ENCODE measurements at places on chromosomes 5 and 9.

GRCh38 chr5:180825768-180826525 is 23.3 kb upstream of the MGAT1 start:
- no peak for DNase-seq

DNA sequence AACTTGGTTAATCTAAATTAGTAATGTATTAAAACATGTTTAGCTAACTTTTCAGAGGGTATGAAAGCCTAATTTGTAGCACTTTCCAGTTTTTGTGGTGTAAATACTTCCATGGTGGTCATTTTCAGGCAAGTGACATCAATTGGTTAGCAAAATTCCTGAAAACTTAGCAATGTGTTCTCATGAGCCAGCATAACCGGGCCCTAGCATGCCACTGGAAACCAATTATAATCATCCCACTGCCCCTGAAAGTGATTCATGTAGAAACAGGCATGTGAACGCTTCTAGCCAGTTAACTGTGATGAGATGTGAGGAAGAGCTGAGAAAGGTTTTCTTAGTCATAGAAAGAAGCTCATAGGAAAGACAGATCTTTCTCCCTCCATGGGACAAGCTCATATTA is 417.2 kb downstream of the TLR4 start:
- DNase-seq: no peak

GRCh38 chr9:123269281-123269680 is 895 bp upstream of the STRBP start:
- DNase-seq: no peak

DNA sequence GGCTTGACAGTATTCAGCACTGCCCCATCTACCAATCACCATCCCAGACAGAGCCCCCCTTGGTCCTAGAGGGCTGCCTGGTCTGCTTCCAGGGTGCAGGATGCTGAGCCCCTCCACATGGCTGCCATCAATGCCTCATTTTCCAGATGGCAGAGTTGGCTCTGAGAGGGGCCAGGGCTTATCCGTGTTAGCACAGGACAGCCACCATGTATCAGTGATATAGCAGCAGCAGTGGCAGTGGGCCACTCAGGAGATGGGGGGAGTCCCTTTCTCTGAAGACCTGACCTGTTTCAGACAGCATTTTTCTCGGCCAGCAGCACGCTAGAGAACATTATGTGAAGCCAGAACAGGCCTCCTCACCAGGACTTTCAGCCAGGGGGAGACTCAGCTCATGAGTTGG is 1.6 kb upstream of the SMIM32 start:
- DNase-seq: no peak

DNA sequence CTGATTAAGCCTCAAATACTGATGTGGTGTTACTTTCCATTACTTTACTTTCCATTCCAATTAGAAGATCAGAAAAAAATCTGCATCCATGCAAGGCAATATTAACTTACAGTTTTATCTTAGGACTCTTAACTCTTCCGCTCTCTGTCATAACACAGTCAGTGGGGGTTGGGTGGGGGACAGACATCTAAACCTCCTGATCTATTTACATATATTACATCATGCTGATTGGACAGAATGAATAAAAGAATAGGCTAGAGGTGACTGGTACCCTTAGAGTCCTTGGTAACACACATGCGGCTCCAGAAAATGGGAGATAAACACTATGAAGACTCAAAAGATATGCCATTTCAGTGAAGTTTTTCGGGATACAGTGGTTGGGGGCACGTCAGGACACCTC is 27.6 kb downstream of the RAPGEF6 start:
- no peak for DNase-seq

- no peak for DNase-seq
Measured at GRCh38 chr9:38737246-38737645, 17.3 kb upstream of the FAM240B start.

DNA sequence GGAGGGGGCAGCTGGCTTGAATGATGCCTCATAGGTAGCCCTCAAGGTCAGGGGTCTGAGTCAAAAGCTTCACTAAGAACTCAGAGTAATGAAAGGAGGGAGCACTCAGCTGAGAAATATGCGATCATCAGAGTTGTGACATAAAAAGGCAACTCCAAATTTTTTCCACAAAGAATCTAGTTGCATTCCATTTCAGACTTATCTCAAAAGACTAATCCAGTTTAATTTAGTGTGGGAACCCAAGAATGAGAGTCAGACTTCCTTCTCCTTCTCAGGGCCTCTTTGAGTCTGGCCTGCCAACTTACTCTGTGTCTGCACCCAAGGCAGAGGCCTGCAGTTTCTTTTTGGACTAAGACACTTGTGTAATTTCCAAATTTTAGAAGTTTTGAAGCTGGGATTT is 34.7 kb downstream of the GABRP start:
- no peak for DNase-seq

GRCh38 chr5:132387640-132388117 is 18.2 kb downstream of the SLC22A5 start:
- DNase-seq: no peak

DNA sequence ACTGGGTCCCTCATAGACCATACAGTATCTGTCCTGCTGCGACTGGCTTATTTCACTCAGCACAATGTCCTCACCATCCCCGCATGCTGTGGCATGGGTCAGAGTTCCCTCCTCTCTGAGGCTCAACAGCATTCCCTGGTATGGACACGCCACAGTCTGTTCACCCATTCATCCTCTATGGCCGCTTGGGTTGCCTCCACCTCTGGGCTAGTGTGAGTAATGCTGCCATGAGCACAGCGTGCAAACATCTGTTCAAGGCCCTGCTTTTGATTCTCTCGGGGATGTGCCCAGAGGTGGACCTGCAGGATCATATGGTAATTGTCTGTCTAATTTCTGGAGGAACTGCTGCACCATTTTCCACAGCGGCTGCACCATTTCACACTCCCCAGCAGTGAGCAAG is 5.5 kb upstream of the FBP2 start:
- DNase-seq: no peak

DNA sequence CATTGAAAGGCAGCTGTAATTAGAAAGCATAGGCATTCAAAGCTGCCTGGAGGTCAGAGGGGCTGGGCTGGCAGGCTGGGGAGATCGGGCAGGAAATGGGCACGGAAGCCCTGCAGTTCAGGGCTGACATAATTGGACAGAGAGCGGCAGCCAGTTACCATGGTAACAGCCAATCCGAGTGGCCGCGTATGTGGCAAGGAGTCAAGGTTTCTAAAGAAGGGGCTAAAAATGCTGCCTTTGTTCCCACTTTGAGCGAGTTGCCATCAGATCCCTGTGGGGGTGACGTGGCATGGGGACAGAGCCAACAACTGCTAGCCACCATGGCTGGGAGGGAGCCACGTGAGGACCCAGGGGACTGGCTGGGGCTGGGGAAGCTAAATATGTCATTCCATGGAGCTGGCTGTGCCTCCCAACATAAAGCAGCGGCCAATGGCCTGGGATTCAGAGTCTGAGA is 44.7 kb upstream of the NDFIP1 start:
- peak; percentile 80 for DNase-seq

DNA sequence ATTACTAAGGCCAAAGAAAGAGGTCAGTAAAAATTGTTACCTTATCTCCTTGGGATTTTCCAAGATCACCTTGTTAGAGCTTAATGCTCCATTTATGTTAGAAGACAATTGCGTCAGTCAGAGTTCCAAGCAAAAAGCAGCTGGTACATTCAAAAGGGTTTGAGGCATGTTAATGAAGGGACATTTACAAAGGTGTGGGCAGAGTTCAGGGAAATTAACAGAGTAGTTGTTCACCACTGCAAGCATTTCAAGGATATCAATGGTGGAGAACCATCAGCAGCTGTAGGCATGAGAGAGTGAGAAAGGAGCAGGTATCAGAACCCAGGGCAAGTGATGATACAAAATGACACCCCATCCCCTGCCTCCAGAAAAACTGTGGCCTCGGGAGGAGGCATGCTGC is 17.0 kb upstream of the SMARCA2 start:
- no peak for DNase-seq

DNA sequence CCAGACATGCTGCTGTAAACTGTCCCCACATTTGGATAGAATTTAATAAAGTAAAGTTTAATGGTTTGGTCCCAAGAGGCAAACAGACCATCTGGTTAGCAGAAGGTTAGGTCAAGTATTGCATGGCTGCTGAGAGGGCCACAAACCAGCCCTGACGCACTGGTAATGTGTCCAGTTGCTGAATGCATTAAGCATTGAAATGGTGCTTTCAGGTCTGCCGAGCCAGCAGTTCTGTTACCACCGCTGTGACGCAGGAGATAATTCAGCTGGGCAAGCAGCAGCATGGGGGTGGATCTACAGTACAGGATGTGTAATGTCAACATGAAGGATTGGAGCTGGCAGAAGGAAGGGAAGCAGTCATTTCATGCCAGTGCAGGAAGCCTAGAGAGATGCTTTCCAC is 16.0 kb downstream of the ZNF462 start:
- DNase-seq: no peak

GRCh38 chr5:80122579-80122978 is 87.4 kb downstream of the THBS4 start:
- DNase-seq: no peak

DNA sequence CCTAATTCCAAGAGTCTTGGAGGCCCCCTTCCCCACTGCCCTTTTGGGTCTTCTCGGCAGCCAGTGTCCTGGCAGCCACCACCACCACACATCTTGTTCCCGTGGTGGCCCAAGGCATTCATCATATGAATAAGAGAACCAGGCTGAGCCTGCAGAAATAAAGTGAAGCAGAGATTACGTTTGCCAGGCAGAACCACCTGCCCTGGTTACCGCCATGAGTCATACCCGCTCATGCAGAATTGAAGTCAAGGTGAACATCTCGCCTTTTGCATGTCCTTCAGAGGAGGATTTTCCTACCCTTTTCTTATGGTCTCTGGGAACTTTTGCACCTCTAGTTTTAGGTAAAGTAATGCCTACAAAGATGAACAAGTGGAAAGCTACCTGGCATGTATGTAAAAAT is 119.5 kb upstream of the LMX1B start:
- no peak for DNase-seq

- no peak for DNase-seq
Measured at GRCh38 chr9:124768750-124769548, 2.2 kb downstream of the NR6A1 start.

DNA sequence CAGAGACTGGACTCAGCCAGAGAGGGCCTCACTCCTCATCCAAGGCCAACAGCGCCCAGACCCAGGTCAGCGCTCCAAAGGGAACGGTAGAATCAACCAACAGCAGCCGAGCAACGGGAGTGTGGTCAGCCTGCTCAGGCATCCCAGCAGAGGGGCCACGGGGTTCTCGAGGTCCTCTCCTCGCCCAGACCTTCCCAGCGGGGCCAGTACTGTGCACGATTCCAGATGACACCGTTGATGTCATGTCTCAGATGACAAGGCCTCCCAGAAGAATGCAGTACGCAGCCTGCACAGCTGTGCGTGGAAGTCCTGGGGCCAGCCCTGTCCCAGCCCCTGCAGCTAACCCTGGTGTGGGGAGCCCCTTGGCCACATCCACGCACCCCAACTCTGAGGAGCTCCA is 141.0 kb upstream of the PPP1R26 start:
- DNase-seq: peak; percentile 24

DNA sequence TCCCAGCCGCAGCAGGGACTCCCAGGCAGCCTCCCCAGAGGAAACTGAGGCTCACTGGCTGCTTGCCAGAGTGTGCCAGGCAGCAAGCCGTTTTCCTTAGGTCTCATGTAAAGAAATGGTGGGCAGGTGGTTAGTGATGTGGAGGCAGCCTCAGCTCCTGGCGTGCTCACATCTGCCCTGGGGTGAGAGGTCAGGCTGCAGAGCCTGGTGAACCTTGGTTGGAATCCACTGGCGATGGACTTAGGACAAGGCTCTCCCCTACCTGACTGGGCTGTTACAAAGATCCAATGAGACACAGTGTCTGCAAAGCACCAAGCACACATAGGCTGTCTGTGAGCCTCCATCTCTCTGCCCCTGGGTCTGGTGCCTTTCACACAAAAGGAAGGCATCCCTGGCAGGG is 30.9 kb downstream of the LHX6 start:
- no peak for DNase-seq

GRCh38 chr5:83802686-83803085 is 82.0 kb upstream of the HAPLN1 start:
- no peak for DNase-seq
